ENCODE measurements at places on chromosomes 7 and 10. TPM values are rescaled to one million over a fixed set of nuclear protein-coding genes. Genes with fewer than 3 reads are reported as not detected.
A peak's percentile ranks its signal among the peaks of the same experiment; 100 is the strongest.

The OGA gene
- 117 TPM for total RNA-seq

The TAS2R5 gene
- 0.77 TPM for total RNA-seq

The OR6B1 gene
- not detected for total RNA-seq

DNA sequence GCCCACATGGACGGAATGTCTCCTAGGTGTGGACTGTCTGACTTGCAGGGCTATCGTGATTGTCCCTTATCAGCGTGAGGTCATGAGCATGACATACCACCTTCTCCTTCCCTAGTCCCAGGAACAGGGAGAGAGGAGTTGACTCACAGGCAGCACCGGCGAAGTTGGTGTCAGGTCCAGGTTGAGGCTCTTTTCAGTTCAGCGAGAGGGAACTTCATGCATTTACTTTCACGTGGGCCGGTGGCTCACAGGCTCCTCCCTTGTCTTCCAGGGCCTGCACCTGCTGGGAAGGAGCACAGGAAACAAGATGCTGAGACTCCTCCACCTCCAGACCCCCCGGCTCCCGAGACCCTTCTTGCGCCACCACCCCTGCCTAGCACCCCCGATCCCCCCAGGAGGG is 46.1 kb downstream of the PROSER2 start:
- H3K27me3 ChIP-seq: no peaks in the 10 kb centered on the region
- no peaks in the 10 kb centered on the region for H3K36me3 ChIP-seq
- no peaks in the 10 kb centered on the region for H3K4me1 ChIP-seq
- no peak overlapping the region for H3K27ac ChIP-seq

GRCh38 chr10:44828508-44829142 is 82.5 kb upstream of the TMEM72 start:
- H3K4me1 ChIP-seq: peaks cover 7% of the 10 kb centered on the region
- H3K36me3 ChIP-seq: no peaks in the 10 kb centered on the region
- no peaks in the 10 kb centered on the region for H3K27me3 ChIP-seq
- H3K4me3 ChIP-seq: no peak overlapping the region
- DNase-seq: no peak

DNA sequence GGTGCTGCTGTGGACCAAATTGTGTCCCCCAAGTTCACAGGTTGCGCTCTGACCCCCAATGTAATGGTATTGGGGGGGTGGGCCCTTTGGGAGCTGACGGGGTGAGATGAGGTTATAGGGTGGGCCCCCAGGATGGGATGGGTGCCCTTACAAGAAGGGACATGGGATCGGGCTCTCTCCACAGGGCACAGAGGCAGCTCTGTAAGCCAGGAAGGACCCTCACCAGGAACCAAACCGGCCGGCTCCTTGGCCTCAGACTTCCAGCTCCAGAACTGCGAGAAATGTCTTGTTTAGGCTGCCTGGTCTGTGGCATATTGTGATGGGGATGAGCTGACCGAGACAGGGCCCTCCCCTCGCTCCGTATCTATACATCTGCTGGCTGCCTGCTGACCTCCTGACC is 25.7 kb upstream of the JAKMIP3 start:
- peaks cover 4% of the 10 kb centered on the region for H3K4me1 ChIP-seq
- peaks cover 6% of the 10 kb centered on the region for H3K27me3 ChIP-seq
- H3K36me3 ChIP-seq: no peaks in the 10 kb centered on the region
- H3K27ac ChIP-seq: no peak overlapping the region
- H3K4me3 ChIP-seq: no peak overlapping the region

- DNase-seq: no peak
- no peak overlapping the region for H3K4me3 ChIP-seq
- H3K27me3 ChIP-seq: no peaks in the 10 kb centered on the region
Measured at GRCh38 chr10:132489053-132489703, 48.4 kb upstream of the INPP5A start.

DNA sequence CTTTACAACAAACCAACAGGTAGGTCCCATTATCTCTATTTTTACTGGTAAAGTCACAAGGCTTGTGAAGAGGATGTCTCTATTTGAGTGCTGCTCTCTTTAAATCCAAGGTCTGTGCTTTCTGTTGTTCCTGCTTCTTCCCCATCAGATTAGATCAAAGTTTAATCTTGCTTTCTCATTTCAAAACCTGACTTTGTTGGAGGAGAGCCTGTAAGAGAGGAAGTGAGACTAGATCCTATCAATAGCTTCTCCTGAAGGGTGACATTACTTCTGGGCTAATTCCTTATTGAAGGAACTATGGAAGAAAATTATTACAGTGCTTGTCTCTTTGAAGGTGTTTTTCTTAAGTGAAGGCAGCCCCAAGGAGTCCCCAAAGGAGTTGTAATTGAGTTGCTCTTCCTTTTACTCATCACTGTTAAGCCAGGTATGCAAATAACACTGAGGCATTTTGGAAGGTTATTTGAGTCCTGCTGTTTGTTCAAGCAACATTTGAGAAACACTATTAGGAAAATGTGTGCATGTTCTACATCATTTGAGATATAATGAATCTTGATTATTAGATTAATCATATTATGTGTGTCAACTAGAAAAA is 146.2 kb upstream of the MBL2 start:
- H3K27ac ChIP-seq: no peak overlapping the region
- no peaks in the 10 kb centered on the region for H3K4me1 ChIP-seq
- no peaks in the 10 kb centered on the region for H3K36me3 ChIP-seq
- no peak overlapping the region for H3K4me3 ChIP-seq
- DNase-seq: no peak
- no peaks in the 10 kb centered on the region for H3K27me3 ChIP-seq

GRCh38 chr10:95264227-95265051 is 26.4 kb downstream of the PDLIM1 start:
- no peak overlapping the region for H3K27ac ChIP-seq
- H3K4me3 ChIP-seq: no peak overlapping the region
- H3K4me1 ChIP-seq: peaks cover 15% of the 10 kb centered on the region
- H3K27me3 ChIP-seq: no peaks in the 10 kb centered on the region
- H3K36me3 ChIP-seq: peaks cover 13% of the 10 kb centered on the region

DNA sequence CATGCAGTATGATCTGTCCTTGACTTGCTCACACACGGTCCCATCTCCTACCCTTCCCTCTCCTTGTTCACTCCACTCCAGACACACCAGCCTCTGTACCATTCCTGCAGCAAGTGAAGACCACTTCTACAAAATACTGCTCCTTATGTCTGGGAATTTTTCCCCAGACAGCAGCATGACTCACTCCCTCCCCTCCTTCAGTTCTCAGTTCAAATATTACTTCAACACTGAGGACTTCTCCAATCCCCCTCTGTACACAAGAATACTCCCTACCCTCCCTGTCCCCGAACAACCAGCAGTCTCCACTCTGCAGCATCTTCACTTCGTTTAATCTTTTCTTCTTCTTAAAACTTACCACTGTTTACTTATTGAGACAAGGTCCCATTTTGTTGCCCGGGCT is 474.0 kb downstream of the GPAM start:
- no peaks in the 10 kb centered on the region for H3K4me1 ChIP-seq
- no peak overlapping the region for H3K4me3 ChIP-seq
- H3K27ac ChIP-seq: no peak overlapping the region
- H3K27me3 ChIP-seq: no peaks in the 10 kb centered on the region
- DNase-seq: no peak

GRCh38 chr10:121071901-121072300 is 220.7 kb downstream of the WDR11 start:
- DNase-seq: no peak
- no peak overlapping the region for H3K27ac ChIP-seq
- H3K4me1 ChIP-seq: no peaks in the 10 kb centered on the region
- H3K27me3 ChIP-seq: no peaks in the 10 kb centered on the region

GRCh38 chr7:87474533-87475358 is 734 bp downstream of the ABCB4 start:
- no peak for DNase-seq
- peak overlapping the region; percentile 33 for H3K4me3 ChIP-seq
- H3K36me3 ChIP-seq: no peaks in the 10 kb centered on the region
- no peak overlapping the region for H3K27ac ChIP-seq
- no peaks in the 10 kb centered on the region for H3K4me1 ChIP-seq

DNA sequence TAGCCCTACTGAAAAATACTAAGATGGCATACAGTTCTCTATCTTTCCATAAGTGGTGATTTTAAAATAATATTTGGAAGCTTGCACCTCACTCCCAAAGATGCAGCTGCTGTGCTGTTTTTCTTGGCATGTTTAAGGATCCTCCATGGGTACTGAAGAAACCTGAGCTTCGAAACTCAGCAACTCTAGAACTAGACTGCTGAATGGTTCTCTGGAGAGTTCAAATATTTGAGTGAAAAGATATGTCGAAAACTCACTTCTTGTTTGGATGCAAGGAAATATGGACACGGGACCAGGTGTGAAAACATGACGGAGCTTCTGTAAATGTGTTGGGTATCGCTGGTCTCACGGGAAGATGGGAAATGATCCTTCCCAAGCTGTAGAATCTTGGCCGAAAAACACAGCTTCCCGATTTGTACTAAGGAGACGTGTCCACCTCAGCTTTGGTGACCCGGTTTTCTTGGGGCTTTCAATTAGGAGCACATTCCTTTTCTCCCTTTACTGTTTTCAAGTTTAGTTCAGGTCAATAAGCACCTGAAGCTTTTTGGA is 543.8 kb upstream of the NRP1 start:
- H3K27ac ChIP-seq: no peak overlapping the region
- no peak for DNase-seq
- no peaks in the 10 kb centered on the region for H3K4me1 ChIP-seq

GRCh38 chr10:113982296-113982695 is 61.4 kb upstream of the ADRB1 start:
- no peak overlapping the region for H3K4me3 ChIP-seq
- no peaks in the 10 kb centered on the region for H3K36me3 ChIP-seq
- no peaks in the 10 kb centered on the region for H3K4me1 ChIP-seq
- H3K27ac ChIP-seq: no peak overlapping the region

DNA sequence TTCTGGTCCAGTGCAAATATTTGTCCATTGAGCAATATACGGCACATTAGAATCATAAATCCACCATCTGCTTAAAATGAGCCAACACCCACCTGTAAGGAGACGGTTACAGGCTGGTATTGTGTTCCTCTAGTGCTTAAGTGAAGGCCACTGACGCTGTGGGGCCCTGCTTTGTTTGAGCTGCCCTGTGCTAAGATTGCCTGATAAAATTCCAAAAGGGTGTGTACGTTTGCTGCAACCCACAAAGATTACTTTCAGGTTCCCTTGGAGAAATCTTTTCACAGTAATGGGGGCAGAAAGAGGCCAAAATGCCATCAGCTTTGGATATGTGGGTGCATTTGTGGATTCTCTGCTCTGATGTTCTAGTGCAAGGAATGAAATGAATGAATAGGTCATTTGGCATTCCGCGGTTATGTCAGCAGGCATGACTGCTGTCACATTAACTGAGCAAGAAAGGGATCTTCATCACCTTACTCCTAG is 34.4 kb downstream of the AGR3 start:
- H3K27me3 ChIP-seq: no peaks in the 10 kb centered on the region
- H3K4me1 ChIP-seq: peaks cover 24% of the 10 kb centered on the region
- no peaks in the 10 kb centered on the region for H3K36me3 ChIP-seq

The TES gene
- total RNA-seq: 99.4 TPM
